Astrocyte of the hippocampus (primary cell): ENCODE measurements at places on chromosomes 4 and X.

DNA sequence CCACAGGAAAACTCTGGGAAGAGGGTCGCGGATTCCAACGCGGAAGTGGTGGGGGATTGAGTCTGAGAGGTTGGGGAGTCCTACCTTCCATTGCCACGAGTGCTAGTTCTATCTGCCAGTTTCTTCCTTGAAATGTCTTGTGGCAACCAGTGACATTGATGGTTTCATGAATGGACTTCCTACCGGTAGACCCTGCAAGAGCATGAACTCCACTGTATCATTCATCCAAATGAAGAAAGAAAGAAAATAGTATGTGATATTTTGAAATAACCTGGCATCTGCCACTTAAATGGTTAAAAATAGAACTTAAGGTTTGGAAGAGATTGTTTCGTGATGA is 1.1 kb upstream of the SLC10A7 start:
- DNase-seq = no peak

GRCh38 chr4:119233750-119234149 is 21.2 kb downstream of the USP53 start:
- DNase-seq = no peak

DNA sequence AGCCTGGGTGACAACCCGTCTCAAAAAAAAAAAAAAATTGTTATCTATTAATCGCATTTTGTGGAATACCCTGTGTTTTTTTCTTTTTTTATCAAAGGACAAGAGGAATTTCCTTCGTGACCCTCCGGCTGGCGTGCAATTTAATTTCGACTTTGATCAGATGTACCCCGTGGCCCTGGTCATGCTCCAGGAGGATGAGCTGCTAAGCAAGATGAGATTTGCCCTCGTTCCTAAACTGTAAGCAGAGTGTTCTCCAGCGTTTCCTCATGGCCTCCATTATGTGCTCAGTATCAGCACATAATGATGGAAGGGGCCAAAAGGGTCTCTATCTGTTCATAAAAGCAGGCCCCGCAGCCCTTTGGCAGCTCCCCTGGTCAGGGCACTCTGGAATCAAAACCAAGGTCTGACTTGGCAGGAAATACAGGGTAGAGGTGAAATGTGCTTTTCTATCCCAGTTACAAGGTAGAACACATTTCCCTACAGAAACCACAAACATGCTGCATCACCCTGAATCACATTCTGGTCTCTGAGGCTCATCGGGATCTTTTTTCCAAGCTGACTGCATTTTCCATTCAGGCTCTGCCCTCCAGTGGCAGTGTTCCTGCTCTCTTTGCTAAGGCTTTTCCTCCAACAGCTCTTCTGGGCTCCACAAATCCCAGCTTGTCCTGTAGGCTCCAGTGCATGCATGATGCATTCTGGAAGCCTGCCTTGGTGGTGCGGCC is 24.4 kb downstream of the SYAP1 start:
- peak; percentile 92 for DNase-seq

DNA sequence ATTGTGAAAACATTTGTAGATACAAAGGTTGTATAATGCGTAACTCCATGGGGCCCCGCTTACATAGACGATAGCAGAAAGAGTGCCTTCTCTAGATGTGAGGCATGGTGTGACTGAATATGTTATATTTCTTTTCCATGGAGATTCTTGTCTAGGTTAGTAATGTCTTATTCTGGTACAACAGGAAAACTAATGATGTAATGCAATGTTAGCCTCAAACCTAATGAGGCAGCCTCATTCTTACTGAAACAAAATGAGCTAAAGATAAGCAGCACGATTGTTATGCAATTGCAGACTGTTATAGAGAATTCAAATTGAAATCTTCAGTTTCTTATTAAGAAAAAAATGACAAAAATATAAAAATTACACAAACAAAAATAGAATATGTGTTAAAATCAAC is 171.1 kb upstream of the ANKRD50 start:
- DNase-seq = peak; percentile 50

- DNase-seq = peak; percentile 76
These were observed 426 bp downstream of the SLBP start for GRCh38 chr4:1711571-1712215.

- no peak for DNase-seq
These were observed 16.7 kb downstream of the HMX1 start for GRCh38 chr4:8854931-8855330.

DNA sequence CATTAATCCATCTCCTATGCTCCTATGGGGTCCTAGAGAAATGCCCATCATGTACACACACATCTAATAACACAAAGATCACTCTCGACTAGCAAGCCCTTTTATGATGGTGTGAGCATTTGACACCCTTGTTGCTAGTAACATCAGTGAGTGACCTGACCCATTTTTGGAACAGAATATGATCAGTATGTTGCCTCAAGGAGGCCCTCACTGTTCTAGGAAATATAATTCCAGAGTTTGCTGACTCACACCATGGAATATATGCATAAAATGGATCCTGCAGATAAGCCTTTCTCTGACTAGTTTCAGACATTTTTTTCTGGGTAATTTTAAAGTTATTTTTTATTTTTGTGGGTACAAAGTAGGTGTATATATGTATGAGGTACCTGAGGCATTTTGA is 121.8 kb downstream of the AR start:
- no peak for DNase-seq

- DNase-seq = peak; percentile 6
These were observed 70.4 kb downstream of the OR13H1 start for GRCh38 chrX:131614241-131614640.
